Activated naive CD4-positive, alpha-beta T cell treated with anti-CD3 and anti-CD28 coated beads, Interleukin-2, amount 50 U/mL, for 72 hours (primary cell): ENCODE measurements at places on chromosomes 12 and 14. TPM values are rescaled to one million over a fixed set of nuclear protein-coding genes. Genes with fewer than 3 reads are reported as not detected.

The SERPINA12 gene
- not detected for total RNA-seq

The CDKN3 gene
- 62.1 TPM for total RNA-seq

The SLC25A47 gene
- total RNA-seq: 0.23 TPM

The HOXC12 gene
- not detected for total RNA-seq

The PLEKHD1 gene
- 0.05 TPM for total RNA-seq

- no peak for DNase-seq
Measured at GRCh38 chr14:99138999-99139865, 132.8 kb downstream of the BCL11B start.

GRCh38 chr14:28765169-28765830 lies 1.3 kb upstream of the FOXG1 start:
- DNase-seq: no peak

GRCh38 chr14:65411656-65412031 lies 886 bp upstream of the FUT8 start:
- peak; percentile 86 for DNase-seq

- no peak for DNase-seq
Measured at GRCh38 chr12:1350934-1351240, 243.5 kb downstream of the FBXL14 start.

- DNase-seq: no peak
Measured at GRCh38 chr12:28313631-28314030, 123.4 kb downstream of the CCDC91 start.

DNA sequence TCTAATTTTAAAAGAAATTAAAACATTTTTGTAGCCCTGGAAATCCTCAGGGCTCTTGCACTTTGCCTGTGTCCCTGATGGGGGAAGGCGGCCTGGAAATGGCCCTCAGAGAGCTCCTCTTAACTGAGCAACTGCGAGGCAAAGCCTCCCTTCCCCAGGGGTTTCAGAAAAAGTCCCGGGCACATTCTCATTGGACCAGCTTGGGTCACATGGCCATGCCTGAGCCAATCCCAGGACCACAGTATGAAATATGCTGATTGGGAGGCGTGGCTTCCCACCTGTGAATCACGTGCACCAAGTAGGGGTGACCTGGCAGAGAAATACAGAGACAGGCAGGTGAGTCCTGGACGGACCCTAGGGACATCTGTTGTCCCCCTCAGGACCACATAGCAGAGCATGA lies 90.4 kb upstream of the SFSWAP start:
- no peak for DNase-seq

GRCh38 chr12:120075034-120075616 lies 41.4 kb downstream of the RAB35 start:
- no peak for DNase-seq

DNA sequence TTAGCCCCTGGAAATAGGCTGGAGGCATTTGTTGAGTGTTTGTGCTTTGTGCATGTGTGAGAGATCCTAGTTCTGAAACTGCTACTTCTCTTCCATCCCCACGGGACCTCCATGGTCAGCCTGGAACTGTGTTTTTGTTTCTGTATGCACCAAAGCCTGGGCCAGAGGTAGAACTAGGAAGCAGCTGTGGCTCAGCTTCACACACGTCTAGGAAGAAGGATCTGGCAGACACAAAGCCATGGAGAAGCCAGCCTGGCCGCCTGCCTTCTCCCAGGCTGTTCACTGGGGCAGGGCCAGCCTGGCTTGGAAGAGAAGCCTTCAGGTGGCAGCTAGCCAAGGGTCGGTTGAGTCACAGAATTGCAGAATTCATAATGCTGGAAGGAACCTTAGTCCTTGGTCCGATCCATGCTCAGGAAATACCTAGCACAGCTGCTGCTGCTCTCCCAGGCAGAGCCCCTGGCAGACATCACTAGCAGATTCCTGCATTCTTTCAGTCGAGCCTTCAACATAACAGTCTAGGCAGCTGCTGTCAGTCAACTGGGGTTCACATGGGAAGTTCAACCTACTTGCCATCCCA lies 27.0 kb downstream of the RIN3 start:
- no peak for DNase-seq

- no peak for DNase-seq
Measured at GRCh38 chr14:99562856-99563748, 40.9 kb downstream of the CCDC85C start.

DNA sequence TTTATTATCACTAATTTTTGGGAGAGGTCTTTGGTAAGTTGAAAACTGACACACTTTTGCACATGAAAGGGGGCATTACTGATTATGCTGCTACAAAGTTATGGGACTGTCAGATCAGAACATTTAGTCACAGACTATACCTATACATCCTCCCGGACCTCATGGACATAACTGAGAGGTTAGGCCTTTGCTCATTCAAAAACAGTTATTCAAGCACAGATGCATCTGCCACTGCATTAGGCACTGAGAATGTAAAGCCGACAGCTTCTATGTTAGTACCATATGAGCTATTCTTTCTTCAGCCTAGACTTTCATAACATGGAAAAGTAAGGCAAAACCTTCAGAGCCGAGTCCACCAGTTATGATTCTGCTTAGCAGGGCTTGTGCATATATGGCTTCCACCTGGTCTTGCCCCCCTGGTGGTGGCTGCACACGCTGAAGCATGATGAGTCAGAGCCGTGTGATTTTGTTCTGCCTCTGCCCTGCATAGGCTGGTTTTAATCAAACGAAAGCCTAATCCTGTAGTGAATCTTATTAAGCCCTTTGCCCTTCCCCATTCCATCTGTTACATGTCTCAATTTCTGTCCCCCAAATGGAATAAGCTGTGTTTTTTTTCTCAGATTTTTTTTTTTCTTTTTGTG lies 21.8 kb upstream of the RNU6-8 start:
- no peak for DNase-seq

GRCh38 chr12:54479421-54479820 lies 6.0 kb upstream of the GTSF1 start:
- DNase-seq: no peak
